Omental fat pad (tissue), 4 donors: ENCODE measurements at places on chromosomes 4 and X.

DNA sequence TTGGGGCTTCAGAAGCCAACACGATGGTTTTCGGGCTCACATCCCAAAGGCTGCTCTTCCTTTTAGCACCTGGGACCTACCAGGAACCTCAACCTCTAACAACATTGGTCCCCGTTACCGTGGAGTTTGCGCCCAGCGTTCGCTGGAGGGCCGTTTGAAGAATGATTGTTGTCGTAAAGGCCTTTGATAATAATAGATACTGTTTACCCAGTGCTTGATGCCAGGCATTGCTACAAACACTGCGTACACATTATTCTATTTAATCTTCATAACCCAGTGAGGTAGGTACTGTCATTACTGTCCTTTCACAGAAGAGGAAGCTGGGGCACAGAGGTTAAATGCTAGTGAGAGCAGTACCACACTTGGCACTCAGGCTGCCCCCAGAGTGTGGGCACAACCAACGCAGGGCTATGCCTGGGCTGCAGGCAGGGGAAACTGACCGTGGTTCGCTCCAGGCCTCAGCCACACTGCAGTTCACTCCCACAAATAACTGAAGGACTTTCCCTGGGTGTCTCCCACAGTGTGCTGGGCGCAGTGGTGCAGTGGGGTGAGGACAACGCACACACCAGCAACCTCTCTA lies 1.0 kb upstream of the ACSL1 start:
- no peak for DNase-seq

DNA sequence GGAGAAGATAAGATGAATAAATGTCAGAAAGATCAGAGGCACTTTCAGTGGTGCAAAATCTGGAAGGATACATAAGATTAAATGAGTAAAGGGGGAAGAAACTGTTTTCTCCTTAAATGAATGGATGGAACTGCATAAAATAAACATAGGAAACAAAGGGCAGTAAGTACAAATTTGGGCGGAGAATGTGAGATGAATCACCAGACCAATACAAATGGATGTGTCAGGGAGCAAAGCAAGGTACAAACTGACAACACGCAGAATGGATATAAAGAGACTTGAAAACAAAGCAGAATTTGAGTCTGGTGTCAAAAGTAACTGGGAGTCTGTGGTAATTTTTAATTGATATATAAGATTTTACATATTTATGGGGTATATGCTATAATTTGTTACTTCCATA lies 175.3 kb upstream of the PCDH18 start:
- DNase-seq: no peak

GRCh38 chr4:100170986-100171385 lies 19.3 kb downstream of the DDIT4L start:
- no peak for DNase-seq

DNA sequence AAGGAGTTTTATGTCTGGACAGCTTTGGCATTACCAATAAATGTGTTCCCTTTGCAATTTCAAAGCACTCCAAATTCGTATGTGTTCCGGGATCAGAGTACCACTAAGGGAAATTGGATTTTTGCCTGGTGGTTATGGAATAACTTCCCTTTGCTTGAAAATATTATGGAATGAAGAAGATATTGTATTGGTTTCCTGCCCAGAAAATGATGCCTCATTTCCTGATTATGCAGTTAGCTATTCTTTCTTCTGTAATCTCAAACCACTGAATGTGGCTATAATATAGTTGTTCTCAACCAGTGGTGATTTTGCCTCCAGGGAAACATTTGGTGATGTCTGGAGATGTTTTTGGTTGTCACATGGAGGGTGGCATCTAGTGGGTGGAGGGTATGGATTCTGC lies 142.9 kb downstream of the PCDH7 start:
- DNase-seq: no peak

GRCh38 chrX:11913001-11913400 lies 155.0 kb downstream of the MSL3 start:
- DNase-seq: no peak

GRCh38 chrX:42992199-42992943 lies 214.4 kb upstream of the PPP1R2C start:
- DNase-seq: no peak

- no peak for DNase-seq
Measured at GRCh38 chr4:174996079-174996478, 77.9 kb downstream of the ADAM29 start.

GRCh38 chr4:145069361-145069760 lies 28.6 kb downstream of the ANAPC10 start:
- no peak for DNase-seq

DNA sequence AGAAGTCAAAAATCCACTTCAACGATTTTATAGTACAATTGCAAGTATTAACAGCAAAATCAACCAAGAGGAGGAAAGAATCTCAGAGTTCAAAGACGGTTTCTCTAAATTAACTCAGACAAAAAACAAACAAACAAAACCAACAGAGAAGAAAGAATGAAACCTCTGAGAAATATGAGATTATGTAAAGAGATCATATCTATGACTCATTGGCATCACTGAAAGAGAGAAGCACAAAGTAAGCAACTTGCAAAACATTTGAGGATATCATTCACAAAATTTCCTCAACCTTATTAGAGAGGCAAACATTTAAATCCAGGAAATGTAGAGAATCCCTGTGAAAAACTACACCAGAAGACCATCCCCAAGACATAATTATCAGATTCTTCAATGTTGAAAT lies 370.4 kb downstream of the INPP4B start:
- DNase-seq: no peak

GRCh38 chr4:21952549-21952948 lies 4.0 kb upstream of the KCNIP4 start:
- DNase-seq: no peak

GRCh38 chr4:117941611-117942010 lies 92.7 kb upstream of the NDST3 start:
- DNase-seq: no peak

DNA sequence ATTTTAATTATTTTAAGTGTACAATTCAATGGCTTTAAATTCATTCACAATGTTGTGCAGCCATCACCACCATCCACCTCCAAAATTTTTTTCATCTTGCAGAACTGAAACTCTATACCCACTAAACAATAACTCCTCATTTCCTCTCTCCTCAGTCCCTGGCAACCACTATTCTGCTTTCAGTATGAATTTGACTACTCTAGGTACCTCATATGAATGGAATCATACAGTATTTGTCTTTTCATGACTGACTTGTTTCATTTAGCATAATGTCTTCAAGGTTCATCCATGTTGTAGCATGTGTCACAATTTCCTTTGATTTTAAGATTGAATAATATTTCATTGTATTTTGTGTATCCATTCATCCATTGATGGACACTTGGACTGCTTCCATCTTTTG lies 46.9 kb downstream of the KIF4A start:
- DNase-seq: no peak

- DNase-seq: no peak
Measured at GRCh38 chrX:14508025-14508690, 21.2 kb upstream of the GLRA2 start.

DNA sequence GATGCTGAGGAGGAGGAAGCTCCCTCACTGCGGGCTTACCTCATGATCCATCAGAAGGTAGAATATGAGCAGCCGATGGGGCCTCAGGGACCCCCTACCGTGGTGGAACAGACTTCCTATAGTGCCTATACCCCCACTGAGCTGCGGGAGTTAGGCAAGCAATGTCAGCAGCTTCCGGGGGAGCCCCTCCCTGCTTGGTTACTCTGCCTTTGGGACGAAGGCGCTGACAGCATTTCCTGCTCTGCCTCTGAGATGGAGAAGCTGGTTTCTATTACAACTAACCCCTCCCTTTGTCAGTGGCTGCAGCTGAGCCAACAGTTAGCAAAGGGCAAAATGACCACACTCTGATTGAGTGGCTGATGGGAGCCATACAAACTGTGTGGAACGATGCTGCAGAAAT lies 430.7 kb downstream of the IDS start:
- no peak for DNase-seq

DNA sequence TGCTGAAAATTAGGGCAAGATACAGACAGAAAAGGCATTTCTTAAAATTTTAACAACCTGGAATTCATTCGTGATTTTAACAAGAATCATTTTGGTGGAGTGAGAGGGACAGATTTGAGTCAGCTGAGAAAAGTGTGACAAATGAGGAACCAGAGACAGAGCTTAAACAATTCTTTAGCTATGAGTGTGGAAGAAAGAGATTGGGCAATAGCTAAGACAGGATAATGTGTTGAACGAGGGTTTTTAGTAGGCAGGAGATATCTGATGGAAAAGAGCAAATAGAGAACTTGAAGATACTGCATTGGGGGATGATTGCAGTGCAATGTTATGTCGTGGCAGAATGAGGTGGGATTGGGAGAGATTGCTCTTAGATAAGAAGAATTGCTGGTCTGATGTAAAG lies 164.2 kb upstream of the SPRY1 start:
- DNase-seq: no peak

DNA sequence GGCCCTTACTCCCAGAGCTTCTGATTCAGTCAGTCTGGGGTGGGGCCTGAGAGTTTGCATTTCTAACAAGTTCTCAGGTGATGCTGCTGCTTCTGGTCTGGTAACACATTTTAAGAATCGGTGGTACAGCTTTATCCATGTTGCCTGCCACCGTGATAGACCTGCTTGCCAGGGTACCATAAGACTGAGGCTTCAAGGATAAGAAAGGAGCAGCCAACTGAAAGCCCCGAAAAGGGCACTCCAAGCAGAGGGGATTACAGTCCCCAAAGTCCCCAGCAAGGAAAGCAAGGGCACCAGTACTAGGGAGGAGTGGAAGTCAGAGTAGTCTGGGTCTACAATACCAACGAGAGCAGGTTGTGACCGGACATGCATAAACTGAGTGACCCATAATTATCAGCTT lies 49.8 kb downstream of the APOO start:
- no peak for DNase-seq

DNA sequence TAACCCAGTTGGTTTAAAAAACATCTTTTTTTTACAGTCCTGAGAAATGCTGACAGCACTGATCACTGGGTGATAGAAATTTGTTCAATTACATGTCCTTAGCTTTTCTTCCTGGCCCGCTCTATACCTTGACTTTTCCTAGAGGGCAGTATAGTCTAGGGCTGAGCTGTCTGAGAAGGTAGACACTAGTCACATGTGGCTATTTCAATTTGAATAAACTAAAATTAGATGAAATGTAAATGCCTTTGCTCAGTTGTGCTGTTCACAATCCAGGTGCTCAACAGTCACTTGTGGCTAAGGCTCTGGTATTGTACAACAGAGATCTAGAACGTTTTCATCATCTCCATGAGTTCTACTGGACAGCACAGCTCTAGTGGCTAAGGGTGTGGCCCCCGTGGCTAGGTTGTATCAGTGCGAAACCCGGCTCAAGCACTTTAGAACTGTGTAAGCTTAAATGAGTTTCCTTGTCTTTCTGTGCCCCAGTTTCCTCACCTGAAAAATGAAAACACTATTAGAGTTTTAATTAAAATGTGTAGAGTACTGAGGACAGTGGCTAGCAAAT lies 111.6 kb upstream of the WDR17 start:
- no peak for DNase-seq

- no peak for DNase-seq
Measured at GRCh38 chr4:111880116-111880515, 265.1 kb upstream of the FAM241A start.

DNA sequence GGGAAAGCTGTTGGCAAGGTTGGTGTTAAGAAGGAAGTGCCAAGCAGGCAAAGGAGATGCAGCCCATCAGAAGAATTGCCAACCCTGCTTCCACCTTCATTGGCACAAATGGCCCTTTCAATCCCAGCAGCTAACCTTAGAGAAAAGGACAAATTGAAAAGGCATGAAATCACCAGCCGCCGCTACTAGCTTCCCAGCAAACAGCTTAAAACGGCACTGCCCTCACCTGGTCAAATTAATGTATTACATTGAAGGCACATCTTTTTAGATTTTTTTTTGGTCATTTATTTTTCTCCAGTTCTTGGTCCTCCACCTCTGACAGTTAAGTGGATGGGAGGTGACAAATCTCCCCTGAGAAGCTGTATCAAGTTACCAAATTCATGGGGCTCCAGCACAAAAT lies 51.0 kb upstream of the NHSL2 start:
- DNase-seq: no peak

DNA sequence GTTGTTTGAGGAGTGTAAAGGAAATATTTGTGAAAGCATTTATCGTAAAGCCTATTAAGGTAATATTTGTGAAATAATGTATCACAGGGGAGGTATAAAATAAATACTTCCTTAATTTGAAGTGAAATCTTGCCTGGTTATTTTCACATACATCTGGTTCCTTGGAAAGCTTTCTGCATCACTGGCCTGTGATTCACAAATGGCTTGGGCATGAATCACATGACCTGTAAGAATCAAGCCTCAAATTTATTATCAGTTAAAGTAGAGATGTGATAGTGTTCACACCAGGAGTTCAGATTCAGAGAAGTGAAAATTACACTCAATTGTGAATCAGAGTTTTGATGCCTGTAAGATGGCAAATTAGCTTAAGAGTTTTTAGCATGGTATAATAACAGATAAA lies 1911.4 kb downstream of the STIM2 start:
- no peak for DNase-seq

DNA sequence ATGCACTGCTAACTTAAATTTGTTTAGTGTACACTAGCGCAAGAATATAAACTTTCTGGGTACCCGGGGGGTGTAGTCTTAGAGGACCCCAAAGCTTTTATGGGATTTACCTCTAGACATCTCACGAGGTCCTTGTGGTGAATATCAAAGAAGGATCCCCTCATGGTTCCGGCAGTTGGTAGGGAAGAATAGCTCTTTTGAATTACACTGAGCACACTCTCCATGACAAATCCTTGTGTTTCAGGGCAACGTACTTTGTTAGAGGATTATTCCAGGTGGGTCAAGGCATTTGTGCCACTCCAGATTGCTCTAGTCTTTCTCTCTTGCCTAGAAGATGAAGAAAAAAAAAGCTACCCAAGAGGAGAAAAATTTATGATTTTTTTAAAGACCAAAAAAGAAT lies 387.6 kb downstream of the PDHA2 start:
- DNase-seq: no peak

GRCh38 chr4:4477391-4477790 lies 64.5 kb downstream of the STX18 start:
- DNase-seq: no peak

GRCh38 chrX:133857640-133858269 lies 127.6 kb downstream of the GPC3 start:
- no peak for DNase-seq

DNA sequence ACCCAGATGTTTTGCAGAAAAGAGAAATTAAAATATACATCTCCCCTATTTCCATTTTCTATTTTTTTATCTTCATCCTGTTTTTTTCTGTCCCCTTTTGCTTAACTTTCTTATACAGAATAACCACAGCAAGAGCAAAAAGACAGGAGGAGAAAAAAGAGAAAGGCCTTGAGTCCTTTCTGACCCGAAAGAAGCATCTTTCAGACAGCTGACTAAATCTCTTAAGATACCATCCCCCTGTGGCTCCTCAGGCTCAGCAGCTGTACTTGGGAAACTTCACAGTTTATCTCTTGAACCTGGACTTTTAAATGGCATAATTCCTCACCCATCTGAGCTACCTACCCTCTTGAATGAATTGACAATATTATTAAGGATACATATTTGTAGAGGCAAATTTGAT lies 100.2 kb downstream of the FIP1L1 start:
- DNase-seq: no peak

GRCh38 chr4:70948665-70949260 lies 44.7 kb upstream of the DCK start:
- no peak for DNase-seq
